HT1080 (cell line): ENCODE measurements at places on chromosomes 4 and X.

DNA sequence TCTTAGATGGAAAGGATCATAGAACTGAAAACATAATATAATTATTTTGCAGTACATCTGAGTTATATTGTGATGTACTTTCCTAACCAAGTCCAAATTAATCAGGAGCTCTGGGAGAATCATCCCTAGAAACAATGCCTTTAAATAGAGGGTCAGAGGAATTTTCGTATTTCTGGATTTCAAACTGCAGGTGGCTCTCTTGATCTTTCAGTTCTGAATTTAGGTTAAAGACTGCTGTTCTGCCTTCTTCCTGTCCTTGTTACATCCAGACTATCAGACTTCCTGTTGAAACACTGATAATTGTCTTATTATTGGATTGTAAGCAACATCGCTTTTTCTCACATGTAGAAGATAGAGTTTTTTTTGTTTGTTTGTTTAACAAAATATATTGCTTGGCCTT is 142.7 kb downstream of the RPA4 start:
- peak; percentile 1 for DNase-seq

DNA sequence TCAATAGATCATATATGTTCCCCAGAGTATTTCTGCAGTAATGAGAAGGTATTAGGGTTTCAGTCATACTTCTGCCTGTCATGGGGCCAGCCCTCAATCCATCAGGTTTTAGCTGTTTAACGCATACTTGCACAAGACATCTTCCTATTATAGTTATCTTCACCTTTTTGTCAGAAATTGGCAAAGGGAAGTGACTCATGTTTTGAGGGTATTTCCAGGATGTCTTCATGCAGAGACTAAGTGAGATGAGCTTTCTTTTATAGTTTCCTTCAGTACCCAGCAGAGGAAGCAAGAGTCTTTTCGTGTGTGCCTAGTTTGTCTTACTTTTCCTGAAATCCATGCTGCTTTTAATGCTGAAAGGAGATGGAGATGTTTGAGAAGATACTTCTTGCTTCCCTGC is 9.5 kb downstream of the CSTF2 start:
- DNase-seq, result peak; percentile 71

GRCh38 chr4:55866973-55867574 is 13.6 kb downstream of the EXOC1 start:
- DNase-seq, result peak; percentile 71

DNA sequence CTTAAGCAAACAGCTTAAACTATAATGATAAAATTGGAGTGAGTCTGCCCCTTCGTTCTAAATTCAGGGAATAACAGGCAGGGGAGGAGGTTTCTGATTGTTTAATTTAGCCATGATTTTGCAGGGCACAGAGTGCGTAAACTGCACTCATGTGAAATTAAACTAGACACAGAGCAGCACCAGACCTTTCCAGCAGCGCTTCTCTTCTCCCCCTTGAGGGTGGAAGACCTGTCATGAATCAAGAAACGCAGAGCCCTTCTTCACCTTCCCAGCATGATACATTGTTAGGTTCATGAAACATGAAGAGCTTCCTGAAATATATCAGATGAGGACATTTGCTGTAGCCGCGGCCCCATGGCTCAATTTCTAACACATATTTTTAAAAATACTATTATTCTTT is 63.1 kb downstream of the FAM114A1 start:
- DNase-seq, result no peak

DNA sequence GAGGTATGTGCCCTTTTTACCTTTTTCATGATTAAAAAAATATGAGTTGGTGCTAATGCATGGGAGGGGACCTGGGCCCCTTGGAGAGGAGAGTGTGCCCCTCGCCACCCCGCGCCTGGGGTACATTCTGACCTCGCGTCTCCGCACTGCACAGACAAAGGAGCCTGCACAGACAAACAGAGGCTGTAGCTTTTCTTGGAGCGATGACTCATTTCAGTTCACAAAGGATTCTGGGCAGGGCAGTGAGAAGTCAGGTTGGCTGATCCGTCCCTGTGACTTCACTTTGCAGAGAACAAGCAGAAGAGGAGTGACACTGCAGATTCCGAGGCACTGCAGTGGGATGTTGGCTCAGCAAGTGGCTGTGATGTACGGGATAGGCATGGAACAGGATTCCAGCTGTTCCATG is 82.9 kb downstream of the STOX2 start:
- DNase-seq, result peak; percentile 77

DNA sequence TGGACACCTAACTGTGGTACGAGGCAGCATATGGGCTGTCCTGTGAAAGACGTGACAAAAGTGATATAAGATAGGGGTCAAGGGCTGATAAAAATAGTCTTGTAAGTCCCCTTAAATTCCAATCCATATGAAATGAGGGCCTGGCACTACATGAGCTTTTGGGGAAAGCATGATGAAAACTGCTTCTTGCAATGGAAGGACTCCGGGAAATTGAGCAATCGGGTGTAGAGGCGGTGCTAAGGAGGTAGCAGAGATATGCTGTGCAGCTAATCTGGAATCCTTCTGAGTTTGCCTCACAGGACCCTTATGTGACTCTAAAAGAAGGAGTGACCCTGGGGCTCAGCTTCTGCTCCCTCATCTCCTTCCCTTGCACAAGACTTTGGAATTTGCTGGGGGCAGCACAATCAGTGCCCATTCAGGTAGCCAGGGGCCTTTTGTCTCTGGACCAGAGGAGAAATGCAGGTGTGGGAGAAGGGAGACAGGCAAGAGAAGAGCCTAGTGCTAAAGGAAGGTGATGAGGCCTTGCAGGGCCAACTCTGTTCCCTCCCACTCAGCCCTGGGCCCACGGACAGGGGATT is 12.8 kb downstream of the CLDN2 start:
- DNase-seq, result no peak

- DNase-seq, result no peak
These were observed 79.1 kb downstream of the TRAPPC11 start for GRCh38 chr4:183738081-183738673.

- DNase-seq, result peak; percentile 17
These were observed 85.3 kb downstream of the ZNF518B start for GRCh38 chr4:10371869-10372471.

GRCh38 chr4:7865533-7865932 is 74.1 kb downstream of the AFAP1 start:
- no peak for DNase-seq

GRCh38 chrX:12955882-12956703 is 18.8 kb upstream of the TMSB4X start:
- DNase-seq, result peak; percentile 74

DNA sequence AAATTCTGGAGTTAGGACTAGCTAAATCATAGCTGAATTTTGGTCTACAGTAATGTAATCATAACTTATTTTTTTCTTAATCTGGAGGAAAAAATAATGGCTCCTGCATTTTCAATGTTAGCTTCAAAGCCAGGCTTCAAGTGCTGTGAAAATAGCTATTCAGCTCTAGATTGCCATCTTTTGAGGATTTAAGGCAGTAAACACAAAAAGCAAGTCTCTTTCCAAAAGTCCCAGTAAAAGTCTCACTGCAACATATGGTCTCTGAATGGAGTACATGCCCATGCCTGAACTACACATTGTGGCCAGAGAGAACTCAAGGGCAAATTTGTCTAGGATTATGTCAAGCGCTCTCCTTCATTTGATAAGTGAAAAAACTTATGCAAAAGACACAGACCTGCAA is 720.9 kb downstream of the FSTL5 start:
- no peak for DNase-seq
